ENCODE measurements at places on chromosomes 6 and 20.

DNA sequence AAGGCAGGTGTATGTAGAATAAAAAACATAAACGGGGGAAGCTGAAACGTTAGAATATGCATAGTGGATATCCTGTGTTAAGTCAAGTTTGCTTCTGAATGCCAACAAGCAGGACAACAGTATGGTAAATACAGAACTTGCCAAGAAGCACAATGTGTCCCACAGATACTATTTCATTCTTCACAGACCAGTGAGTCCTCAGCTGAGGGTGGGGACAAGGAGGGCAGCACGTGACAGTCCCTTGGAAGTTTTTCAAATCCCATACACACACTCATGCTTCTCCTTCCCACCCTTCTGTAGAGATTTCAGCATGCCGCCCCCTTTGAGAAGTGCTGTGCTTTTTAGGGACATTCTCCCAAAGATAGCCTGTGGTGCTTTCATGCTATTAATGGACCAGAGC, 268.5 kb upstream of the ECI2 start:
- DNase-seq: no peak

GRCh38 chr6:28776269-28777146, 147.3 kb downstream of the TRIM27 start:
- DNase-seq: no peak

DNA sequence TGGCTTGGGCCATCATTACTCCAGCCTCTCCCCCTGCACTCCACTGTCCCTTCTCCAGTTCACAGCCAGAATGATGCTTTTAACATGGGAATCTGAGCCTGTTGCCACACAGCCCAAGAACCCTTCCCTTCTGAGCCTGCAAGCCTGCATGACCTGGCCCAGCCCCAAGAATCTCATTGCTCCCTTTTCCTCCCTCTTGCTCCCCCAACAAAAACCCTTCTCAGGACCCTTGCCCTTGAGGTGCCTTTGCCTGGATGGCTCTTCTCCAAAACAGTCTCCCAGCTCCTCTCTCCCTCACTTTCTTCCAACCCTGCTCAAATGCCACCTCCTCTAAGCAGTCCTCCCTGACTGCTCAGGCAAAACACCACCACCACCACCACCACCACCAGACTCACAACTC, 157.2 kb downstream of the ANKRD60 start:
- no peak for DNase-seq

GRCh38 chr20:37984018-37984785, 49.1 kb downstream of the TTI1 start:
- DNase-seq: no peak

- no peak for DNase-seq
Measured at GRCh38 chr6:1170794-1171193, 141.1 kb upstream of the FOXQ1 start.

DNA sequence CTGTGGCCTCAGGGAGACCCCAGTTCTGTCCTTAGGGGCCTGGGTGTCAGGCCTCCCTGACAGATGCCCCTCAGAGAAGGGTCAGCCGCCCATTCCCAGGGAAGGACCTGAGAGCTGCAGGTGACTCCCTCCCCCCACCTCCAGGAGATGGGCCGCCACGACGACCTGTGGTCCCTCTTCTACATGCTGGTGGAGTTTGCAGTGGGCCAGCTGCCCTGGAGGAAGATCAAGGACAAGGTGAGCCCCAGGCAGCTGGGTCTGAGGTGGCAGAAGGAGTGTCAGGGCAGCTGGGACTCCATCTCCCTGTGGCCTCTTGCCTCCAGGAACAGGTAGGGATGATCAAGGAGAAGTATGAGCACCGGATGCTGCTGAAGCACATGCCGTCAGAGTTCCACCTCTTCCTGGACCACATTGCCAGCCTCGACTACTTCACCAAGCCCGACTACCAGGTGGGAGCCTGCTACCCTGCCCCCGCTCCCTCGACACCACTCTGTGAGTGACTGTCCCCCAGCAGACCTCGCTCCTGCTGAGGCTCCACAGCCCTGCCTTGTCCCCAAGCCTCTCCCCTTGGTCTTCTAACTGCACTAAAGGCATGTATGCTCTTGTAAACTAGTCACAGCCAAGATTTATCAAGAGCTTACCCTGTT, 12.2 kb downstream of the TTBK1 start:
- DNase-seq: no peak

DNA sequence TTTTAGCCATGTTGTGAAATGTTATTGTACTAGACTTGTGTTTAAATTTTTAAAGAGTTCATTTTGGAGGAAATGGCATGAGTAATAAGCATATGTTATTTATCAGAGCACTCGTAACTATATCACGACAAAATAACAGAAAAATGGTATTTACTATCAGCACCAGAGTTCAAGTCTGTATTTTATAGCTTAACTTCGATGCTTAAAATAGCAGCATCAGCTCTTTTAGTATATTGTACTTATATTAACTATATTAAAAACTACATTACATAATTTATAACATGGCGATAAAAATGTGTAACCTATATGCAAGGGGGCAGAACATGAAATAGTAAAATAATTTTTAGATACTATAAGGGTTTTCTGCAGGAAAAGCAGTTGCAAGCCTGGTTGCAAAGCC, 52.9 kb downstream of the ABRACL start:
- no peak for DNase-seq

Measured in stimulated activated CD4-positive, alpha-beta T cell treated with anti-CD3 and anti-CD28 coated beads, Interleukin-1b, Interleukin-23, amount 100 ng/mL, for 1 hour (primary cell).